Tibial nerve (tissue), 4 donors: ENCODE measurements at places on chromosomes 16 and 17.

DNA sequence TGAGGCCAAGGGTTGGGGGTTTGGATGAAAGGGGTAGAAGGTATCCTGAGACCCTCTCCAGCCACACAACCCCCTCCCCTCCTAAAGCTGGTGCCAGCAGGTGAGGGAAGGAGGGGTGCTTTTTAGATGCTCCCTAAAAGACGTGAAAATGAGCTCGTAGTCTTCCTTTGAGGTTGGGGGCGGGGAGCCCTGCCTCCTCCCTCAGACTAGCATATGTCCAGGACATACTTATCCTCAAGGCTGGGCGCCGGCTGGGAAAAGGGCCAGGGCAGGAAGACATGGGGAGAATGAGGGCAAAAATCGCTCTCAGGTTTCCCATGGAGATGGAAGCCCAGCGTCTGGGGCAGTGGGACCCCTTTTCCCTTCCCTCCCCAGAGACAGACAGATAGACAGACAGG, 26.7 kb downstream of the SRCIN1 start:
- no peak for DNase-seq

- DNase-seq, result no peak
Measured at GRCh38 chr17:61656721-61657217, 65.8 kb upstream of the NACA2 start.

DNA sequence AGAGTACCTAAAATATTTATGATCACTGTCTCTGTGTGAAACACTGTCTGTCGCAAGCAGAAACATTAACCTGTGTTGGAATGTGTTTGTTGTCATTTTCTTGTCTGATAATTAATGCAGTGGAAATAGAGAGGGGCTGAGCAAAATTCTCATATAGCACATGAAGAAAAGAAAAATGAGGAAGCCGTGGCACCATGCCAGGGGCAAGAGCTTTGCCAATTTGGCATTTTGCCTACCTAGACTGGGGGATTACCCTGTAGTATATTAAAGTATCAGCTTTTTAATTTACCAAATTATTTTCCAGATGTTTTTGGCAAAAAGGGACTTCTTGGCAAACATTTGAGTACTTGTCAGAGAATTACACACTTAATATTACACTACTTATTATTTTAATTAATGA, 1326.6 kb upstream of the GOT2 start:
- no peak for DNase-seq

DNA sequence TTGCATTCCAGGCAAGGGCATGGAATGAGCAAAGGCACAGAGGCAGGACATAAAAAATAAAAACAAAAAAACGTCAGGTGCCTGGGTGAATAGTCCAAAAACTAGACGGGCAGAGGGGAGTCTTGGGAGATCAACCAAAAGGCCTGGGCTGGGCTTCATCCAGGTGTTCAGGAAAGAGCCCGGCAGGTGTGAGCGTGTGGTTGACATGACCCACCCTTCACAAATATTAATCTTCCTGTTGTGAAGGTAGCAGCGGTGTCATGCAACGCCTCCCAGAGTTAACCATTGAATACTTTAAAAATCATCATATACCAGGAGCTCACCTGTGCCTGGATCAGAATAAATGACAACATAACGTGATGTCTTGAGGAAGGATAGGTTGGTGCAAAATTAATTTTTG, 90.6 kb downstream of the USP22 start:
- no peak for DNase-seq

DNA sequence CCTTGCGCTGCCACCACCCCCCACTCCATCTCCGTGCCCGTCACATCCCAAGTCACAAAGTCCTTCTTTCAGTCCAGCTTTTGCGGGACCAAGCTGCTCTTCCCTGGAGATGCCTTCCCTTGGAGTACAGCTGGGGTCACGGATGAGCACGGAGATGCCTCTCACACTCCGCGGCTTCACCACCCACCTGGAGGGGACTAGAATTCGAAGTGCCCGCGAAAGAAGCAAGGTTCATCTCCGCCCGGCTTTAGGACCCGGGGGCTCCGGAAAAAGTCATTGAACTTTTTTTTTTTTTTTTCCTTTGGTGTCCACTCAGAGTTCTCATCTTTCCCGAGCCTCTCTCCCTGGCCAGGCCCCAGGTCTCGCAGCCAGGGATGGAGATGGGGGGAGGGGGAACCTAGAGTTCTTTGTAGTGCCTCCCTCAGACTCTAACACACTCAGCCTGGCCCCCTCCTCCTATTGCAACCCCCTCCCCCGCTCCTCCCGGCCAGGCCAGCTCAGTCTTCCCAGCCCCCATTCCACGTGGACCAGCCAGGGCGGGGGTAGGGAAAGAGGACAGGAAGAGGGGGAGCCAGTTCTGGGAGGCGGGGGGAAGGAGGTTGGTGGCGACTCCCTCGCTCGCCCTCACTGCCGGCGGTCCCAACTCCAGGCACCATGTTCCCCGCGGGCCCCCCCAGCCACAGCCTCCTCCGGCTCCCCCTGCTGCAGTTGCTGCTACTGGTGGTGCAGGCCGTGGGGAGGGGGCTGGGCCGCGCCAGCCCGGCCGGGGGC, at the start of gene FKBP10:
FKBP10 (plus strand) TSS at position 624 of the 771 bp plus-strand sequence; CDS start at position 655, 31 bp downstream.
- DNase-seq, result peak; percentile 57

DNA sequence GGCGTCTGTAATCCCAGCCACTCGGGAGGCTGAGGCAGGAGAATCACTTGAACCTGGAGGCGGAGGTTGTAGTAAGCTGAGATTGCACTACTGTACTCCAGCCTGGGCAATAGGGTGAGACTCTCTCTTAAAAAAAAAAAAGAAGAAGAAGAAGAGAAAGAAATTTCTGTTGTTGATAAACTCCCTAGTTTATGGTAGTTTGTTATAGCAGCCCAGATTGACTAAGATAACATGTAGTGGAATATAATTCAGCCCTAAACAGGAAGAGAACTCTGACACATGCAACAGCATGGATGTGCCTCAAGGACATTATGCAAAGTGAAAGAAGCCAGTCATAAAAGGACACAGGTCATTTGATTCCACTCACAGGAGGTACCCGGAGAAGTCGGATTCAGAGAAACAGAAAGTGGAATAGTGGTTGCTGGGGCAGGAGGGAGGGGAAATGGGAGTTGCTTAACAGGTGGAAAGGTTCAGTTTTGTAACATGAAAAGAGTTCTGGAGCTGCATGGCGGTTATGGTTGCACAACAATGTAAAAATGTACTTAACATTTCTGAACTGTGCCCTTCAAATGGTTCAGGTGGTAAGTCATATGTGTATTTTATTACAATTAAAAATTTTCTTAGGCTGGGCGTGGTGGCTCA, 26.0 kb upstream of the PRM1 start:
- DNase-seq, result no peak

- DNase-seq, result no peak
Measured at GRCh38 chr16:9969580-9969979, 212.6 kb downstream of the GRIN2A start.

GRCh38 chr17:80786470-80786869, 205.2 kb upstream of the CHMP6 start:
- no peak for DNase-seq

GRCh38 chr17:35893751-35894150, 13.6 kb upstream of the CCL5 start:
- no peak for DNase-seq

DNA sequence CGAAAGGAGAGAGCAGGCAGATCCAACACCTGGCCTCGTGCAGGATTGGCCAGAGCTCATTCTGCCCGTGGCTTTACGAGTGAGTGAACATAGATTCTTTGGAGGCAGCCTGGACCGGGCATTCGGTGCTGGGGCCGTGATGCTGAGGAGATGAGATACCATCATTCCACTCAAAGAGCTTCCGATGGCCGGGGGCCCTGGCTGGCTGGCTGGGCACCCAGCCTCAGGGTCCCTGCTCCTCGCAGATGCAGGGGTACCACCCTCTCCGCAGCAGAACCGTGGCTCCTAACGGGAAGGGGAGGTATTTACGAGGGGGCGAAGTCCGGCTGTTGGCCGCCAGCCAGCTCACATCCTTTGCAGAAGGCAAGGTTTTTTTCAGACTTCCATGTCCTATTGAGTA, 66.1 kb upstream of the FOXF1 start:
- no peak for DNase-seq

DNA sequence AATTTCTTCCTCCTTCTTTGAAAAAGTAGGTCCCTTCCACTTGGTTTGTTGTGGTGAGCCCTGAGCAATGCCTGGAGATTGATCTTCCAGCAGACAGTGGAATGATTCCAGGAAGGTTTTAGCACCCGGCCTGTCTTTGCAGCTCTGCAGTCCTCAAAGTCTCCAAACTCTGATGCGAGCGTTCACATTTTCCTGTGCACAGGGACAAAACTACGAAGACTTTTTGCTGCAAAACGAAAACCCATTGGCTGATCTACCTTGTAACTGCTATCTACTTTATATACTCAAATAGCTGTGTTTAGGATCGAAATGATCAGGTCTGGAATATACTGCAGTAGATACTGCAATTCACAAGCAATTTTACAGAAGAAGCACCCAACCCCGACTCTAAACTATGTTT, 21.7 kb downstream of the G6PC1 start:
- no peak for DNase-seq

- no peak for DNase-seq
Measured at GRCh38 chr17:65456368-65457151, 104.9 kb downstream of the AXIN2 start.

GRCh38 chr17:55285340-55286301, 20.9 kb downstream of the HLF start:
- DNase-seq, result peak; percentile 89

DNA sequence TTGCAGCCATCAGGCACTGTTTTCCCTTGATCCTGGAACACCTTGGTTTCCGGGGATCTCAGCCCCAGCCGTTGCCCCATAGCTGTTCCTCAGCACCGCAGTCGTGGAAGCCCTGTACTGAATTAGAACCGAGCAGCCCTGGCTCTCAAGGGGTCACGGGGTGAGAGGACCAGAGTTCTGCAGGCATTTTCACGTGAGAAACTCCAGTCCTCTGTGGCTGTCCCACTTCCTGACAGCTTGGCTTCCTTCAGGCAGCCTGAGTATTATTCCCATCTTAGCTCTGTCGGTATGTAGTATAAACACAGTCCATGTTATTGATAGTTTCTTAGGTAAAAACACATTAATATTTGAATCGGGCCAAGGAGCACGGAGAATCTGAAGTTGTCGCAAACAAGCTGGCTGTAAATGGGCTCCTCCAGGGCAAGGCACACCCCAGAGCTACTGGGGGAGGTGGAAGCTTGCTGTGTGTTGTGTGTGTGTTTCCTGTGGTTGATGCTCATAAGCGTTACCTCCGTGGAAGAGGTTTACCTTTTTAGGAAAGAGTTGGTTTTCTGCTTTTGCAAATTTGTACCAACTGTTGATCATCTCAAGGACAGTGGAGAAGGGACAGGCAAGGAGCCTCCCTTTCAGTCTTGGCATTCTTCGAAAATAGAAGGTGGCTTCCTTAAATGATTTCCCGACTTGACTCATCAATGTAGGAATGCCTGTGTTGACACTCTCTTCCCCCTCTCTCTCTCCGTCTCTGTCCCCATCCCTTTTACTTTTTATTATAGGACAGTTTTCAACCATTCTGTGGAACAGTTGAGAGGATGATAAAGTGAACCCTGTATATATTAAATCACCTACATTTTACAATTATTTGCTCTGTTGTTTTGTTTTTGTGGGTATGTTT, 208.9 kb upstream of the CHMP6 start:
- no peak for DNase-seq

GRCh38 chr16:30526137-30526822, at the start of gene ZNF768:
TSS of gene ZNF768 (minus strand) at chr16:30526566. CDS start at chr16:30526413, 153 bp downstream.
- no peak for DNase-seq

- DNase-seq, result no peak
Measured at GRCh38 chr17:55160501-55160900, 104.3 kb upstream of the HLF start.

GRCh38 chr16:72202014-72202413, 30.1 kb upstream of the PMFBP1 start:
- DNase-seq, result no peak

GRCh38 chr17:66507982-66508760, 205.8 kb downstream of the PRKCA start:
- DNase-seq, result no peak

- DNase-seq, result no peak
Measured at GRCh38 chr16:31148896-31149295, 970 bp downstream of the PRSS36 start.

DNA sequence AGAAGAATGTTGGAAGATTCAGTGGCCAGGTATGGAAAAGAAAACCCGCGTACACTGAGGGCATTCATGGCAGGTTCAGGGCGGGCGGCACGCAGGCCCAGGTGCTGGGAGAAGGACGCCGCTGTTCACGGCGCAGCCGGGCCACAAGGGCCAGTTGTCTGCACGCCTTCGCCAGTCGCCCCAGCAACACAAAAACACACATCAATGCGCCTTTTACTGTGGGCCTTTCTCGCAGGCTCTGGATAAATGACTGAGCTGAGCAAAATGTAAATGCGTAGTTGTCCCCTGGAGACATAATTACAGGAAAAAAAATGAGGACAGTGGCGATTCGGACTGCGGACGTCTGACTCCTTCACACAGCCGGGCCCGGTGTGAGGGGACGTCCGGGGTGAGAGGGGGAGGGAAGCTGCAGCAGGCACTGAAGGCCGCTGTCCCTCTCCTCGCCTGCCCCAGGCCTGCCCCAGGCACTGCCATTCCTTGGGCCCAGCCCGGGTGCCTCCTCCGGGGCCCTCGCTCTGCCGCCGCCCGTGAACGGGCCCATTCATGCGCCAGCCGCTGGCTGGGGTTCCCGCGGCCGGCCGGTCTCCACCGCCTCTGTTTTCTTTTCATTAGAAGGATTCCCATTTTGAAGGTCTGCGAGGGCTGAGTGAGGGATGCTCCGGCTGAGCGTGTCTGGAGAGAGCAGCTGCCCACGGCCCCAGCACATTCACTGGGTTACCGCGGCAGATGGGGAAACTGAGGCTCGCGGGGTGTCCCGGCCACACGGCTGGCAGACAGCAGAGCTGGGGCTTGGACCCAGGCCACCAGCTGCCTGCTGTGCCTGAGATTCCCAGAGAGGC, 6.5 kb upstream of the ZNF469 start:
- no peak for DNase-seq

DNA sequence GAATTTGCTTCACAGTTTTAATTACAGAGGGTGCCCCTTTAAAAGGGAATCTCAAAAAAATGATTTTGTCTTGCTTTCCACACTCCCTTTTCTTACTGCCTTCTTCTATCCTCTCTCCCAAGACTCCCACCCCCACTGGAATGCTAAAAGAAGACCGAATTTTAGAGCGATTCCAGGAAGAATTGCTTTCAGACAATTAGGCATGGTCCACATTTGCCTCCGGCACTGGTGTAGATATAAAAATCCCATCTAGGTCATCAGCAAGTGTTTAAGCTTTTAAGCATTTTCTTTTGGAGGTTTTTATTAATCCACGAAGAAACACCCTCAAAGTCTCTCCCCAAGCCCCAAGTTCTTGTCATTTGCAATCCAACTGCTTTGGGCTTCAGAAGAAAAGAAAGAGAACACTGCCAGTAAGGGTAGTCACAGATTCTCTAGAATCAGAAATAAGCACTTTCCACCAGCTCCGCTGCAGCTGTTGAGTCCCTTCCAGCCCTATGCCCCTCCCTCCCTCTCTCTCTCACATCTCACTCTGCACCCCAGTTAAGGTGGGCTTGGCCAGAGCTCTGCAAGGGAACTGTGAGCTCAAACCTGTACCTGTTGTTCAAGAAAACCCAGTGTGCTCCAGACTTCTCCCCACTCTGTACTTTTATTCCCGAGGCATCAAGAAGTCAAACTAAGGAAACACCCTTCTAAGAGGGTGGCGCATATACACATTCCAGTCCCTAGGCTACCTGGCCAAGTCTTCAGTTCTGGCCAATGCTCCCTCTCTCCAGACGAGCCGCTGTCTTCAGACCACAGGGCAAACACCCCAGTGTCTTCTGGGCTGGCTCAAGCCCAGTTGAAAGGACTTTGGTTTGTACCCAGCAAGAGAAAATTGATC, 170.2 kb downstream of the RGS9 start:
- no peak for DNase-seq
